ENCODE measurements at places on chromosomes 7 and 10.

GRCh38 chr7:27146491-27147198 lies 929 bp downstream of the HOXA6 start:
- no peak for DNase-seq

GRCh38 chr7:26143298-26144048 lies 8.5 kb upstream of the NFE2L3 start:
- no peak for DNase-seq

DNA sequence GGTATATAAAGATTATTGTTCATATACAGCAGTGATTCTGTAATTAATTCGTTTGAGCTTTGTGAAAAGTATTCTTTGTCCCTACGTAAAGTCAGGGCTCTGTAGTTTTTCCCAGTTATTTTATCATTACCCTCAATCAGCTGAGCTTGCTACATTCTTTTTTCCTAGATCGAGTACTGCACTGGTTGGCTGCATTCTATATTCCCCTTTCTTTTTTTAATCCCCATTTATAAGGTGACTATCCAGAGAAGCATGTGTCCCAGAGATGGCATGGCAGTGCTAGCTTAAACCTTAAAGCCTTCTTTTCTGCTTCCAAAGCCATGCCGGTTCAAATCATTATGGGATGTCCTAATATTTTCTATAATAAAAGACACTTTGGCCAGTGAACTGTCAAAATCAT lies 230.1 kb upstream of the CELF2 start:
- no peak for DNase-seq

GRCh38 chr7:1742555-1743303 lies 72.7 kb downstream of the ELFN1 start:
- no peak for DNase-seq

DNA sequence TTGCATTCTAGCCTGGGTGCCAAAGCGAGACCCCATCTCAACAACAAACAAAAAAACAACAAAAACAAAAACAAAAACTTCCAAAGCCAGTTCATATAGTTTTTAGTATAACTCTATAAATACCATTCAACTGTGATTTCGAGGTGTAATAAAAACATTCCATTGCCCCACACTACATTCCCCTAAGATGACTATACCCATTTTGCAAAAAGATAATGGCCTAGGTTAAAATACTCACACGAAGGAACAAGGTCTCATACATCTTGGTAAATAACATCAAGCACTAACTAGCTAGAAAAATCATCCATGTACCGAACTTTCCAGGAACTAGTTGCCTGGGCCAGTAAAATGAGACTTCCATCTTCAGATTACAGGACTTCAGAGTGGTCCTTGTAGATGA lies 55.4 kb downstream of the GLI3 start:
- DNase-seq, result no peak

DNA sequence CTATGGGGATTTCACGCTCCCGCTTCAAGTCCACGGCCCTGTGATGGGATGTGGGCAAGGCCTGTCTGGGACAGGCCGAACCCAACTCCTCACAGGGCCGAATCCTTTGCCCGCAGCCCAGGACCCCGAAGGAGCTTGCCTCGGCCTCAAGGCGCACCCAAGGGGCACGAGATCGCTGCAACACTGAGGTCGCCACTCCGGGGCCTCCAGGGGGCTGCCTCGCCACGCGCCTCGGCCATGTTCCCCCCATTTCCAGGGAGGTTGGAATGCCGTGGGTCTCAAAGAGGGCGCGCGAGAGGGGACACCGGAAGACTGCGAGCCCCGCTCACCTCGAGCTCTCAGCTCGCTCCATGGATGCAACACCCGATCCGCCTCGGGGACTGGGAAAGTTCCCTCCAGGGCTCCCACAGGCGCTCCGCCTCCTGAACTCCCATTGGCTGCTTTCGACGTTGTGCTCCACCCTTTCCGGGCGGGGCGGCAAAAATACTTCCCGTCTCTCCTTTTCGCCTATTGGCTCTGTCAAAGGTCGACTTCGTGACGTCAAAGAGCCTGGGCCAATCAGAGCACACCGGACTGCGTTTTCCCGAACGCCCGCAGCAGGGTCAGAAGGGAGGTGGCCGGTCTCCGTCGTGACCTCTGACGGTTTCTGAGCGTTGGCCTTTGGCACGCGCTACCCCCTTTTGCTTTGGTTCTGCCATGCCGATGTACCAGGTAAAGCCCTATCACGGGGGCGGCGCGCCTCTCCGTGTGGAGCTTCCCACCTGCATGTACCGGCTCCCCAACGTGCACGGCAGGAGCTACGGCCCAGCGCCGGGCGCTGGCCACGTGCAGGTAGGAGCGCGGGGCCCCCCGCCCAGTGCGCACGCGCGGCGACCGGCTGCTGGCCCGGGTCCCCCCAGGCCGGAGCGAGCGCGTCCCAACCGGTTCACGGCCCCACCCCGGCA lies at the start of the genes AIMP2 and PMS2:
TSS of gene AIMP2 (plus strand) at position 605 of the 944 bp plus-strand sequence. CDS start at position 697, 92 bp downstream.
TSS of gene PMS2 (minus strand) at position 382 of the 944 bp plus-strand sequence. CDS start at position 352, 30 bp downstream.
- peak; percentile 99 for DNase-seq

DNA sequence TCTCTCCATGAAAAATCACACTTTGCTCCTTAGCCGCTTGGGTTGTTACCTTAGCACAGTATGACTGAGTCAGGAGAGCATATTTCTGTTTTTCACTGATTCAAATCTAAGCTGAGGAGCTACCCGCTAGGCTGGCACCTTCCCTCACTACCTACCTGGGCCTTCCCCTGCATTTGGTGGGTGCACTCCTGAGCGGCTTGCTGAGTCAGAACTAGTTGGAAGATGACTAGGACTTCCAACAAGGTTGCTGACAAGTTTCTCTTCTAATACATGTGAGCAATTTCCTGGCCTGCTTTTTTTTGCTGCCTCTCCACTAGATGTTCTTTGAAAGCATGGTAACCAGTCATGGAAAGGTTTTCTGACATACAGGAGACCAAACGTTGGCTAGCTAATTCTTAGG lies 43.8 kb upstream of the SEC61G start:
- no peak for DNase-seq

- no peak for DNase-seq
Observed at GRCh38 chr7:101146-102046, 91.0 kb upstream of the FAM20C start.

GRCh38 chr10:69179089-69179742 lies 818 bp upstream of the SUPV3L1 start:
- peak; percentile 56 for DNase-seq

DNA sequence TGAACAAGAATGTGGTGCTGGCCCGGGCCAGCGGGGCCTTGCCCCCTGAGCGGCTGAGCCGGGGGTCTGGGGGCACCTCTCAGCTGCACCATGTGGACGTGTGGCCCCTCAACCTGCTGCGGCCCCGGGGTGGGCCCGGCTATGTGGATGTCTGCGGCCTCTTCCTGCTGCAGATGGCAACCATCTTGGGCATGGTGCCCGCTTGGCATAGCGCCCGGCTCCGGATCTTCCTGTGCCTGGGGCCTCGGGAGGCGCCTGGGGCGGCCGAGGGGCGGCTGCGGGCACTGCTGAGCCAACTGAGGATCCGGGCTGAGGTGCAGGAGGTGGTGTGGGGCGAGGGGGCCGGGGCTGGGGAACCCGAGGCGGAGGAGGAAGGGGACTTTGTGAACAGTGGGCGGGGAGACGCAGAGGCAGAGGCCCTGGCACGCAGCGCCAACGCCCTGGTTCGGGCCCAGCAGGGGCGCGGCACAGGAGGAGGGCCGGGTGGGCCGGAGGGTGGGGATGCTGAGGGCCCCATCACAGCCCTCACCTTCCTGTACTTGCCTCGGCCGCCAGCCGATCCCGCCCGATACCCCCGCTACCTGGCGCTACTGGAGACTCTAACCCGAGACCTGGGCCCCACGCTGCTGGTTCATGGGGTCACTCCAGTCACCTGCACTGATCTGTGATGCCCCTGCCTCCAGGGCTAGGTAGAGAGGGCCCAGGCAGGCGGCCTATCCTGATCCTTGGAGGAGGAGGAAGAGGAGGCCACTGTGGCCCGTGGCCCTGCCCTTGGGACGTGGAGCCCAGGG lies 1.1 kb upstream of the TRIP6 start:
- DNase-seq, result peak; percentile 70

DNA sequence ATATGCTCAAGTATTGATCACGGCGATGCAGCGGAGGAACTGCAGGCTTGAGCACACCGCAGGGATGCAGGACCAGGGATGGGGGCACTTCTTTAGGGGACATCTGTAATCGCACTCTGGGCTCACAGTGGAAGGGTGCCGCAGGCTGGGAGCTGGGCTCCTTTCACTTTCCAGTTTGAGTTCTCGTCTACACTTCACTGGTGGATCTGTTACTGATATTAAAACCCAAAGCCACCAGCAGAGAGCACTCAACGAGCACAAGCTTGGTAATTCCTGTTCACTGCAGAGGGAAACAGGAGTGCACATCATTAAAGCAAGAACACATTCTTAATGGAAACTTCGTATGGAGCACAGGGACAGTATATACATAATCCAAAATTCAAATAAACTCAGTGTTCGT lies 91.3 kb downstream of the PARD3 start:
- DNase-seq, result no peak

- DNase-seq, result no peak
Observed at GRCh38 chr10:9670911-9671310, 1346.8 kb upstream of the CELF2 start.

DNA sequence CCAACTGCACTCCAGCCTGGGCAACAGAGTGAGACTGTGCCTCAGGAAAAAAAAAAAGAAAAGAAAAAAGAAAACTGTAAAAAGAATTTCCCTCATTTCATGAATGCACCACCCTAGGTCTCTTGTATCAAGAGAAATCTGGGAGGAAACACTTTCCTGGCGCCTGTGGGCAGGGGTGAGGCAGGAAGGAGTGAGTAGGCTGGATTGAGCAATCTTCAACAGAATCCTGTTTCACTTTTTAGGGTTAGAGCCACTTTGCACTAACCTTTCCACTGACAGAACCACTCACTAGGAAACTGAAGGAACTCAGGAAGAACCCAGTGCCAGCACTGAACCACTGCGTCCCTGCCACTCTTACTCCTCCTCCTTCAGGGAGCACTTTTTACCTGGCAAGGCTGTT lies 282.1 kb downstream of the CCDC3 start:
- DNase-seq, result no peak

GRCh38 chr7:141999058-141999623 lies 3.5 kb downstream of the MGAM start:
- DNase-seq, result no peak

GRCh38 chr10:60343254-60343653 lies 46.4 kb downstream of the ANK3 start:
- no peak for DNase-seq

GRCh38 chr7:11069591-11069990 lies 95.9 kb downstream of the PHF14 start:
- DNase-seq, result no peak

DNA sequence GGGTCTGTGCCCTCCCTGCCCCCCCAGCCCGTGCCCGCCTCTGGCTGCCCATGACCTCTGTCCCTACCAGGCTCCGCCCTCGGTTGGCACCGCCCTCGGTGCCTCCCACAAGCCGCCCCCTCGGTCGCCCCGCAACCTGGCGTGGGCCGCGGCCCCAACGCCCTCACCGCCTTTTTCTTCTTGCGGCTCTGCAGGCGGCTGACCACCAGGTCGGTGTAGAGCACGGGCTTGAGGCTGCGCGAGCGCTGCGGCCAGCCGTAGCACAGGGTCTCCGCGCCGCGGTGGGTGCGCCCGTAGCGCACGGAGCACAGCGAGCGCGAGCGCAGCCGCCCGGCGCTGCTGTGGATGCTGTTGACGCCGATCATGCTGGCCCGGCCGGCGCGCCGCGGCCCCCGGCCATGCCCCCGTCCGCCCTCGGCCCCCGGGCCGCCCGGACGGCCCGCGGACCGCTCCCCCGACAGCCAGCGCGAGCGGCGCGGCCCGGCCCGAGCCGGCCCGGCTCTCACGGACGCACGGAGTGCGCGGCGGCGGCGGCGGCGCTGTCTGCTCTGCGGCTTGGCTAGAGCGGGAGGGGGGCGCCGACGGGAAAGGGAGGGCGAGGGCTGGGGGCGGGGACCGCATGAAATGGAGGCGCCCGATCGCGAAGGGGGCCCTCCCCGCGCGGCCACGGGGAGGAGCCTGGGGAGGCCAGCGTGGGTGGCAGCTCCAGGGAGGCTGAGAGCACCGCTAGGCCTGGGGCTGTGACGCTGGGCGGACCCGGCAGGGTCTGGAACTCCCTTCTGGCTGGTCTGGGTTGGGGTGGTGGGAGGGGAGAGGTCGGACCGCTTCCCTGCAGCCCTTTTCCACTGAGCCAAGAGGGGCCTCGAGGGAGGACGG lies 9.6 kb downstream of the PSD start:
- DNase-seq, result no peak

DNA sequence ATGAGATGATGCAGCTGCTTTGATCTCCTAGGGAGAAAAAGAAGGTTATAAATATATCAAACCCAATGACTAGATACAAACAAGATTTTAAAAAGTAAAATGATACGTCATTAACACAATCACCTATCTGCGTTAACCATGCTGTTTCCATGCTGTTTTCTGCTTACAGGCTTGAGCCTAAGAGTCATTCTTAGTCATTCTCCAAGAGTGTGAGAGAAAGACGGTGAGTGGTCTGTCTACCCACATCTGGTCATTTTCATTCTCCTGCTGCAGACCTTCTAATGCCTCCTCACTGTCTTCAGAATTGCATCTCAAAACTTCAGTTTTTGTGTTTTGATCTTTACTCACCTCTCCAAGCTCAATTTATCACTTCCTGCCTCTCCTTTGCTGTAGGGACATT lies 98.0 kb upstream of the ELMO1 start:
- no peak for DNase-seq
